Uterine smooth muscle cell (primary cell): ENCODE measurements at places on chromosomes 2 and 18. TPM values are rescaled to one million over a fixed set of nuclear protein-coding genes. Genes with fewer than 3 reads are reported as not detected.

Gene MYO5B
- total RNA-seq: under 0.01 and 0.11 TPM in 2 replicates

Gene TIMM21
- total RNA-seq: 25.0 and 51.6 TPM in 2 replicates

Gene SOX11
- total RNA-seq: 0.37 and 0.66 TPM in 2 replicates

Gene CD302
- 4.1 and 7.1 TPM in 2 replicates for total RNA-seq

Gene IL1RN
- not detected in 2 replicates for total RNA-seq
